ENCODE measurements at places on chromosomes 7 and 10.

- no peak for DNase-seq
These were observed 27.8 kb downstream of the IL2RA start for GRCh38 chr10:6034371-6034770.

DNA sequence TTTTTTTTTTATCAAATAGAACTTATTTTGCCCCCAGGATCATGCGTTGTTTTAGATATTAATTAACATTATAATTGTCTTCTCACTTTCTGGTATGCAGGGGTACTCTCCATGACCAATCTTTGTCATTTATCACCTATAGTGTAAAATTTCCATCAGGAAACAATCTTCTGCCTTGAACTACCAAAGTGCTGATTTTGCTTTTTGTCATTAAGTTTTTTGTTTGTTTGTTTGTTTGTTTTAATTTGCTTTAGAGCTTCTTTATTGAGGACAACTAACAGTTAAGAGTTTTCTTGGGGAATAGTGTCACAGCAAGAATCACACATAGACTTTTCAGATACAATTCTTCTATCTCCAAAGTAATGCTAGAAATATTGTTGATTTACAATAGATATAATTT, 171.2 kb upstream of the PRPS1L1 start:
- no peak for DNase-seq

DNA sequence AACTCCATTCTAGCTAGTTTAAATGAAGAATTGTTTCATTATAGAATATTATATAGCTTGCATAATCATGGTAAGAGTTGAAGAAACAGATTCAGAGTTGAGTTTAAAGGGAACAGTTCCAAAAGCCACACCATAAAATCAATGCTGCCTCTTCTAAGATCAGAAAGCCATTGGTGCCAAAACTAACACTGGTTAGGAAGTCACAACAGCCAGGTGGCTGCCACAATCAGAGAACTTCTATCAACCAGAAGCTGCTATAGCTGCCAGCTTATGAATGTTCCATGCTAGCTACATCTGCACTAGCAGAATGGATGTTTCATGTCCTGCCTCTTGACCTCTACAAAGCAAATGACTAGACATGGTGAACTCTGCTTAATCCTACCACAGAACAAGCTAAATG, 583.1 kb upstream of the LRRN3 start:
- DNase-seq, result no peak

GRCh38 chr10:79027147-79028055, 41.4 kb upstream of the ZMIZ1 start:
- DNase-seq, result no peak

DNA sequence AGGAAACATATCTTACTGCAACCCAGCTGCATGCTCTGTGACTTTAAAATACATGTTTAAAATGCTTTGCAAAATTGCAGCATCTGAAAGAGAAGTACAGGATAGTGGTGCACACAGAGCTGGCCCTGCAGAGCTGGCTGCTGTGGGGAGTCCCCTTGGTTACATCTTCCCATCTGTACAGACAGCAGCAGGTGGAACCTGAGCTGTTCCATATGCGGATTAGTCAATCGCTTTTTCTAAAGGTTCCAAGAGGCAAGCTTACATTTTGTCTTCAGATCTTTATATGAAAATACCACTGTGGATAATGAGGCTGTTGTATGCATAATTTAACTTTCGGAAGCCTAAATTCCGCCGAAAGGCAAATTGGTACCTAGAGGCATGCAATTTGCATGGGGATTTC, 444.1 kb downstream of the NRG3 start:
- no peak for DNase-seq

GRCh38 chr10:30857803-30858202, 173.9 kb downstream of the ZNF438 start:
- DNase-seq, result no peak

All from substantia nigra (tissue), 51 donors.